ENCODE measurements at places on chromosomes 2 and 18.

DNA sequence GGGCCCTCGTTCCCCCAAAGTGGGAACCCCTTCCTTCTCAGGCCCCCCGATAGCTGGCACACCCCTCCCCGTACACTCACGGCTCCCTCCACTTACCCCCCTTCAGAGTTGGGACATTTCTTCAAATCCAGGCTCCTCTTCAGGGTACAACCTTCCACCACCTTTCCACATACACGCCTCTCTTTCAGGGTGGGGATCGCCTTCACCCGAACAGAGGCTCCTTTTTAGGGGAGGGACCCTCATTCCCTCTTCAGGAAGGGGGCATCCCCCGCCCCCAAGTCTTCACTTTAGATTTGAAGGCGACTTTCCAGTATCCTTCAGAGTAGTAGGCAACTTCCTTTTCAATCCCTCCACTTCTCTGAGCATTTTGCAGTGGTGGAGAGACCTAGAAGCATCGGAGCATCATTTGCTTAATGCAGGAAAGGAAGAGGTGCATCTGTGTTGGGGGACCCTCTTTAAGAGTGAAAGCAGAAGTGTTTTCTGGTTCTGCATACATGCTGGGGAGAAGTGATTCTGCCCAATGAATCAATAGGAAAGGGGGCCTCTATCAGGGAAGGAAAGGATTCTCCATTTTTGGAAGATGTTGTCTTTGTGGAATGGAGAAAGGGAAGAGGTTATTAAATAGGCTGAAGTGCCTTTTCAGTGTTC lies 845 bp downstream of the EML4 start:
- DNase-seq, result no peak

DNA sequence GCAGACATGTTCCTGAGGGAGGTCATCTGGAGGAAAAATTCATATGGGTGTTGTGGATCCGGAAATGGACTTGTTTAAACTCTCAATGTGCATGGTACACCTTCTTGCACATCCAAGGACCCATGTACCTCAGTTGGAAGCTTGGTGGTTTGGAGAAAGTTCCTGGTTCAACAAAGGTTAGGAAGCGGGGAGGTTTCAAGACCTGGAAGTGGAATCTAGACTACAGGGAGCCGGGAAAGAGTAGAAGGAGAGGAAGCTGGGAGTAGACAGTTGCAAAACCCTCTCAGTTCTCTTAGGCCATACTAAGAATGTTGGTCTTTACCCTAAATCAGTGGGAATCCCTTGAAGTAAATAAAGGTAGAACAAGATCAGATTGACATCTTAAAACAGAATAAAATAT lies 209.8 kb upstream of the SPOPL start:
- DNase-seq, result no peak

DNA sequence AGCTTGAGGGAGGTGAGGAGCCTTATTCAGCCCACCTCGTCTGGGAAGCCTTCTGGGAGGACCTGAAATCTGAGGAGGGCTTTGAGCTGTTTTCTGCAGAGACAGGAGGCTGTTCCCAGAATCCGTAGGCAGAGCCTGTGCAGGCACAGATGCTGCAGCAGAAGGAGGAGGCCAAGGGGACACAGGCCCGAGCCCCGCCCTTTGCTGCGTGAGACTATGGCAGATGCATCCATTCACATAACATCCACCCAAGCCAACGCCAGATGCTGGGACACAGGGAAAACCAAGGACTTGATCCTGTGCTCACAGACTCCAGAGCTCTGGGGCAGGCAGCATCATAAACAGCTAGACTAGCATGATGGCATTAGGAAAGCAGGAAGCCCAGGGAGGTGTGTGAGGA lies 98.2 kb downstream of the KCNF1 start:
- no peak for DNase-seq

DNA sequence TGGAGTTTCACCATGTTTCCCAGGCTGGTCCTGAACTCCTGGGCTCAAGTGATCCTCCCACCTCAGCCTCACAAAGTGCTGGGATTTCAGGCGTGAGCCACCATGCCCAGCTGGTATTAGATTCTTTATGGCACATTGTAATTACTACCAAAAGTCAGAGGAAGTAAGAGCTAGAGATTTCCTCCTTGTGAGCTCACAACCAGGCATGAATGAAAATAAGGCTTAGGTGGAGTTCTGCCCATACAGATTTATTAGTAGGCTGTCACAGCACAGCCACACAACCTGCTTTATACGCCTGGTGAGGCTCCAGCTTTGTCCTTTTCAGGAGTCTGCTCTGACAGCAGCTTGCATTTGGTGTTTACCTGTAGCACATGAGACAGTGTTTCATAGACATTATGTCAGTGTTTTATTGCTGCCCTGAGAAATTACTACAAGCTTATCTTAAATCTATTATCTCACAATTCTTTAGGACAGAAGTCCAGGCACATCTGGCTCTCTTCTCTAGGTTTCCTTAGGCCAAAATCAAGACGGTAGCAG lies 156.6 kb downstream of the TANC1 start:
- DNase-seq, result no peak

DNA sequence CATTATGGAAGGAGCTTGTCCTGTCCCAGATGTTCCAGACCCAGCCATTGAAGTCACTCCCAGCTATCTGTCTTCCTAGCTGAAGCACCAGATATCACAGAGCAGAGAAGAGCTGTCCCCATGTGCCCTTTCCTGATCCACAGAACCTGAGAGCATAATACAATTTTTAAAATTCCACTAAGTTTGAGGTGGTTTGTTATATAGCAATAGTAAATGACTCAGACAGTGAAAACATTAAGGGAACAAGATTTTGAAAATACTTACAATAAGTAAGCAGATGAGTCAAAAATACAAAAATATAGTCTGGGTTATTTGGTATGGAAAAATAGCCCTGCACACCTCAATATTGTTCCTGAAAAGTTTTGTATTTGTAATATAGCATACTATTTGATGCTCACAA lies 85.8 kb upstream of the GLS start:
- no peak for DNase-seq

- DNase-seq, result no peak
These were observed 28.4 kb downstream of the MFSD6 start for GRCh38 chr2:190436557-190436956.

DNA sequence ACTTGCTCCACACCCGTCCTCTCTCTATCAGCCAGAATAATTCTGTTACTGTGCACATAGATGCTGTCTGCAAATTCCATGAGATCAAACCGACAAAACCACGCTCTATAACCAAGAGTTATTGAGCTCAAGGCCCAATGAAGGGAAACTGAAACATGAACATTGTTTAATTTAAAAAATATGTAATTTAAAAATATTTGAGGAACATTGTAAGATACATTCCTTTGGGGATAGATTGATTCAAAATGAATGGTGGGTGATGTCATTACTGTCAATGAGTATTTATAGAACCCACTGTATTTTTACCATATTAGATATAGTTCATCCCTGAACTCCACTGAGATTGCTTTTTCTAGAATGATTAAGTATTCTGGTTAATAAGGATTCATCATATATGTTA lies 50.4 kb downstream of the NCKAP5 start:
- DNase-seq, result no peak

GRCh38 chr2:120350801-120351320 lies 4.9 kb downstream of the INHBB start:
- no peak for DNase-seq

DNA sequence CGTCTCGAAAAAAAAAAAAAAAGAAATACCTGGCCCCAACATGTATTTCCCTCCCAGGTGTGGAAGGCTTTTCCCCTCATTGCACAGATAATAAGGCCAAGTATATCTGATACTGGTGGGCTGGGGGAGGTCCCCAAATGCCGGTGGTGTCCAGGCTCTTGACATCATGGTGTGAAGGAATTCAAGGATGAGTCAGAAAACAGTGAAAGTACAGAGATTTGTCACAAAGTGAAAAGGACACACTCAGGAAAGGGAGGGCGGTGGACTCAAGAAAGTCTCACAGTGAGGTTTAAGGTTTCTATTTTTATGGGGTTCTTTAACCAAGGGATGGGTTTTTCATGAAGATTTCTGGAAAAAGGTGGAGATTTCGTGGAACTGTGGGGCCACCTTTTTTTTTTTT lies 37.8 kb upstream of the FZD5 start:
- DNase-seq, result no peak

DNA sequence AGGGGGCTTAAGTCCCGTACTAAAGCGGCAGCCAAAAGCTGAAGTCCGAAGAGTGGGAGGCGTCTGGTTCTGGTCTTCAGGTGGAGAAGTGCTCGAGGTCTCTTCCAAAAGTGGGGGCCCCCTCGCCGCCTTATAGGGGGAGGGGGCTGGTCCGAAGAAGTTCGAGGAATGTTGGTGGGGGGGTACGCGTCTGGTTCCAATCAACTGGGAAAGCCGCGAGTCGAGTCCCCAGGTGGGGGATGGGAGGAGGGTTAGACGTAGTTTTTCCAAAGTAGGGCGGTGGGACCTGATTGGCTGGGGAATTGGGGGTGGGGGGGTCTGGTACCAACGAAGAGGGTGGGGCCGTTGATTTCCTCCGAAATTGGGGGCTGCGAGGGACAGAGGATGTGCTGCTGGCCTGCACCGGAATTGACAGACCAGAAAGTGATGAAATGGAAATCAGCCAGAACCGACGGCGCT lies 594 bp downstream of the ITM2C start:
- no peak for DNase-seq

- no peak for DNase-seq
These were observed 679.5 kb downstream of the KCNJ3 start for GRCh38 chr2:155377931-155378444.

DNA sequence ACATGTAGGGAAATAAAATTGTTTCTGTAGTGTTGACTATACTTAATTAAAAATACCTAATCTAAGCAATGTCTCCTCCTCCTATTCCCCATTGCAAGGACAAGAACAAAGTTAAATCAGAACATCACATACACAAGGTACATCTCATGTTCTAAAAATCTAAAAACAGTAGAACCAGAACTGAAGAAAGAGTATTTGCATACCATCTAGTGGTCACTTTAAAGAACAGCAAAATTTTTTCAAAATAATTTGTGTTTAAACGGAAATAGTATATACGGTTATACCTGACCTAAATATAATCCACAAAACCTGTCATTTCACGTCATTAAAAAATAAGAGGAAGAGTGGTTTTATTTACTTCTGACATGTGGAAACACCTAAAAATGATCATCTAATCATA lies 294.3 kb upstream of the KCNH7 start:
- DNase-seq, result no peak

DNA sequence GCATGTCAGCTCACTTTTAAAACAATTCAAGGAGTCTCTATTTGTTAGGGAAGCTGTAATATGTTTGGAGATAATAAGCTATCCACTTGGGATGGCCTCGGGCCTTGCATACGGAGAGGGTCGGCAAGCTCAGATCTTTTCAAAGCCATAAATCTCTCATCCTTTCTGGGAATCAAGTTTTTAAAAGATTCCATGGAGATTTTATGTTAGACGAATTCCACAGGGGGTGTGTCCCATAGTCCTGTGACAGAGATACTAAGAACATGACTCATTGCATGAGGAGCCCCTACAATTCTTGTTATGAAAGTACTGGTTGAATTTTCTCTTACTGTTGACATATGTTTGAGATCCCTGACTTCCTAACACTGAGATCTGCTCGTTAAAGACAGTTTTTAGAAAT lies 108.7 kb downstream of the FEZ2 start:
- no peak for DNase-seq

DNA sequence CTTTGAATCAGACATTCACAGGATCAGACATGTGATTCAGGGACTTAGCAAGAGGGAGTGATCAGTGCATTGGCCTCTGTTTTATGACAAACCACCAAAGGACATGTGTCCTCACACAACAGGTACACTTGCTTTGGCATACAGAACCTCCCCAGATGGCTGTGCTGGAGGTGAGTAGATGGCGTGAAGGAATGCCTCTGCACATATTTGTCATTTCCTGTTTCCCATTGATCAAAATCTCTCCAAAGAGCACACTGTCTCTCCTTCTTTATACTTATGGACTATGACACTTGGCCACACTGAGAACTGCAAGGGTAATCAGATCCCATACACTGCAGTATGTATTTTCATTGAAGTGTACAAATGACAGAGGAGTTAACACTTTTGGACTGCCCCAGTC lies 927.6 kb downstream of the TSN start:
- no peak for DNase-seq
